ENCODE measurements at places on chromosomes 16 and 17.
A peak's percentile ranks its signal among the peaks of the same experiment; 100 is the strongest.

DNA sequence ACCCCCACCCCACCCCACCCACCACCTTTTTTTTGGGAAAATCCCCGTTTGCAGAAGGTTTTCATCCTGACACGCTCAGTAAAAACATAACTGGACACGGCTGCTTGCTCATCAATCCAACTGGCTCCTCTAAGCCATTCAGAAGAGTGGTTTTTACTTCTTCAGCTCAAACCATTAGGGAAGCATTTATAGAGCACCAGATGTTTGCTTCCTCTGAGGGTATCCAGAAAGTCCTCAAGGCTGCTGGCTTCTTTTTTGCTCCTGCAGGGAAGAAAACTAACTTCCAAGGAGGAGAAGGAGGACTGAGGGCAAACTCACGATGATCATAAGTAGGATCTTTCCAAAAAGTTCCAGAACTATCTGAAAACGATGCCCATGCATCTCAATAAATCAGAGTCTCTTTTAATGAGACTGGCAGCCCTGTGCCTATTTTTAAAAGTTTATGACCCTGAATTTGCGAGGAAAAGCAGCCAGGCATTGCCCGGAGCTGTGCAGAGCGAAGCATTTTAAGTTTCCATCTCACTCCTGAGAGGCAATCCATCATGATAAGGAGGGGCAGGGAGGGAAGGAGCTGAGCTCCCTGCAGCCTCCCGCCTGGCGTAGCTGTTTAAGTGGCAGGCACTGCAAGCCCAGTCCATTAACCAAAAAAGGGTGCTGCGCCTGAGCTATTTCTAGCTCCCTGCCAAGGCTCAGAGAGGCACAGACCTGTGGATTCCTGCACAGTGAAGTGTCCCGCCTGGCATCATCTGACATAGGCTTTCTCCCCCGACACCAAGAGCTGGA, 146.3 kb upstream of the FOXF1 start:
- DNase-seq: peak; percentile 71

DNA sequence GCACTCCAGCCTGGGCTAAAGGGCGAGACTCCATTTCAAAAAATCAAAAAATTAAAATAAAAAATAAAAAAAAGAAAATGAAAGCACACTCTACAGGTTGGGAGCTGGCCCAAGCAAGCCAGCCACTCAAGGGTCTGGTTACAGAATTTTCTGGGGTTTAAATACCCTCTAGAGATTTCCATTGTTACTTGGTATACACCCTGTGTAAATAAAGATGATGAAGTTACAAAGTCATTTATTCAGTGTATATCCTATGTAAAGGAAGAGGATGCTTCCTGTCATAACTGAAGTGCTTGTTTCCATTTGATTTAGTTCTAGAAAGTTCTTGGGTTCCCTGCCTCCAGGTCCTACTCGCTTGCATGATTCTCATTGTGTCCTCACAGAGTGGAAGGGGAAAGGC, 79.9 kb upstream of the C17orf78 start:
- DNase-seq: no peak

DNA sequence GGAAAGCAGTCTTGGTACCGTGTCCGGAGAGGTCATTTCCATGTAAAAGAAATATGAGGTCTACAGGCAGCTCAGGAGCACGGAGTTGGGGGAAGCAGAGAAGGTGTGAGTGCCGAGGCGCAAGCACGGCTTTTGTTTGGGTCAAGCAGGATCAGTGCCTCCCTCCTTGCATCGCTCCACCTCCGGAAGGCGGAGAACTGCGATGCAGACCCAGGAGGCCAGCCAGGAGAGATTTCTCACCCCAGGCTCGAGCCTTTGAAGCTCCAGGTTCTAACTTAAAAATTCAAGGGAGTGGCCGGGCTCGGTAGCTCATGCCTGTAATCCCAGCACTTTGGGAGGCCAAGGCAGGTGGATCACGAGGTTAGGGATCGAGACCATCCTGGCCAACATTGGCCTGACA, 25.0 kb downstream of the NAA60 start:
- DNase-seq: no peak

GRCh38 chr16:73058616-73059409, 10.9 kb upstream of the ZFHX3 start:
- DNase-seq: no peak

DNA sequence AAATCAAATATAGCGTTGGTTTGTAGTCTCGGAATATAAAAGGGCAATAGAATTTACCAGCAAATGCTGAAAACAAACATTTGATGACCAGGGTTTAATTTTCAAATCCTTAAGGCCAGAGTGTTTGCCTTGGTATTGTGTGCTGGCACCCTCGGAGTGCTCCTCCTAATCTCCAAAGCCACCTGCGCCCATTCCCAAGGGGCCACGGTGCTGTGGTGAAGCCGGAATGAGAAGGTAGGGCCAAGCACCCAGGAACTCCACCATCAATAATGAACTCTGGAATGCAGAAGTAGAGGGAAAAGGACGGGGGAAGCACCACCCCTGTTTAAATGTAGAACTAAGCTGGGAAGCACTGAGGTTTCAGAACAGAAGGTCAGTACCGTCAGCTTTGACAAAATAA, 51.9 kb downstream of the COG7 start:
- no peak for DNase-seq

DNA sequence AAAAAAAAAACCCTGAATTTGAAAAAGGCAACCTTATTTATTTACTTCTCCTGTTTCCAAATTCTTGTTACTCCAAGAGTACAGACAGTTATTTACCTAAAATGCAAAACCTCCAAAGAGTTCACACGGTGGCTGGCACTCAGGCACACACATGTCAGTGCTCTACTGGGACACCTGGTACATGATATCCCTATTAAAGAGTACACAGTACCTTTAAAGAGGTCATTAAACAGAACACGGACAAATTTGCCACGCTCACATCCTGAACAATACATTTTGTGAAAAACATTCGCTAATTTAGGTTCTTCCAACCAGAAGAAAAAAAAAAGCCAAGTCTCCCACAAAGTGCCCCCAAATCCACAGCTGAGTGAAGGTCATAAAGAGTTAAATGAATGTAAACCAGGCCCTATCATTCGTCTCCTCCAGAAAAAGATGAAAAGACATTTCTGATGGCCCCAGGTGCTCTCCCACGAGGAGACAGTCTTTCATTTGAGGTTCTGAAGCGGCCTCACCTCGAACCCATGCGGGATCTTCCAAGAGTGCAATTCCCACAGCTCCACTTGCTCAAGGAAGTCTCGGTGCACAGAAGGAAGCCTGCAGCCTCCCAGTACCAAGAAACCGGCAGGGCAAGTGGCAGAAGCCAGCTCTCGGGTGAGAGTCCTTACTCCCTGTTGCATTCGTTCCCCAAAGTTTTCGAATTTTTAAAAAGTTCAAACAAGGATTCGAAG, 993 bp downstream of the ERN1 start:
- no peak for DNase-seq

DNA sequence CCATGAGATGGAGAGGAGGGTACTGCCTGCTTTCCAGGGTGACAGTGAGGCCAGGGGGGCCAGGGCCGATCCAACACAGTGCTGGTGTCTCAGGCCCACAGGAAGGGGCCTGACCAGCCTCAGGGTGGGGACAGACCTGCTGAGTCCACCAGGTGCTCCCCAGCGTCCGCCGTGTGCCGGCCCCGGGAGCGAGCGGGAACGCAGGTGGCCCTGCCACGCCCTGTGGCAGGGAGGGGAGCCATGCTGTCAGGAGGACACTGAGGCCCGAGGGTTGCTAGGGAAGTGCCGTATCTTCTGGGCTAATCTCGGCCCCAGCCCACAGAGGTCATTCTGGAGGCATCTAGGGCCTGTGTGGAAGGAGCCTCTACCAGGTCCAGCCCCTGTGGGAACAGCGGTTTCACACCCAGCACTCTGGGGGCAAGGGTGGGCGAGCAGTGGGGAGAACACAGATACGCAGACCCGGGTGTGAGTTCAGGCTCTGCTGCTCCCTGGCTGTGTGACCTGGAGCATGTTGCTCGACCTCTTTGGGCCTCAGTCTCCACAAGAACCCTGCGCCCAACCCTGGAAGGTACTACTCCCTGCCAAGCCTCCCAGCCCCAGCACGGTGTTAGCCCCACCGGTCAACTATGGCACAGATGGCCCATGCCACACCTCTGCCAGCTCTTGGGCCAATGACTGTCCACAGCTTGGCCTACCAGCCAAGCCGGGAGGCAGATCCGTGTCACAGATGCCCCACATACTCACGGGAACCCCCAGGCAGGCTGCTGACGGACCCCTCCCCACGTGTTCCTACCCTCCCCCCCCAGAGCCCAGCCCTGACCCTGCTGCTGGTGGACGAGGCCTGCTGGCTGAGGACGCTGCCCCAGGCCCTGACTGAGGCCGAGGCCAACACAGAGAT, 43.9 kb upstream of the ZC3H18 start:
- no peak for DNase-seq

Measured in ureter (tissue), 1 donor.